ENCODE measurements at places on chromosomes 5 and 9.

- no peak for DNase-seq
These were observed 48.2 kb upstream of the TLR4 start for GRCh38 chr9:117656002-117656401.

GRCh38 chr5:73215891-73216610 is 43.1 kb downstream of the TMEM174 start:
- DNase-seq, result no peak

DNA sequence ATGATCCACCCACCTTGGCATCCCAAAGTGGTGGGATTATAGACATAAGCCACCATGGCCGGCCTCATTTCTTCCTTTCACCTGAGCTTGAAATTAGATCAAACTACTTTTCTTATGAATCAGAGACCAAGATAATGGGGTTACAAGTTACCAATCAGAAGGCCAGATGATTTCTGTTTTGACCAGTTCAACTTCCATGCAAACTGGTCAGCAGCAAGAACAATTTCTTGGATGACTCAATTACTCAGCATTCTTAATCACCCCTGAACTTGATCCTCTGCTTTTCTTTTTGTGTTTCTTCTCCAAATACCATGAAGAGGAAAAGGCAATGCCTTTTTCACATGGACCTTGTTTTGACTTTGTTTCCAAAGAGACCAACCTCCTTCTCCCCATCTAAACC is 10.0 kb upstream of the PLIN2 start:
- DNase-seq, result no peak

GRCh38 chr9:116499986-116500871 is 186.9 kb upstream of the TRIM32 start:
- no peak for DNase-seq

- DNase-seq, result no peak
These were observed 129.0 kb upstream of the ALDH1B1 start for GRCh38 chr9:38263532-38263931.

GRCh38 chr5:132896685-132897084 is 23.2 kb downstream of the LEAP2 start:
- DNase-seq, result no peak

- no peak for DNase-seq
These were observed 145.8 kb upstream of the SLC30A5 start for GRCh38 chr5:68947986-68948385.

DNA sequence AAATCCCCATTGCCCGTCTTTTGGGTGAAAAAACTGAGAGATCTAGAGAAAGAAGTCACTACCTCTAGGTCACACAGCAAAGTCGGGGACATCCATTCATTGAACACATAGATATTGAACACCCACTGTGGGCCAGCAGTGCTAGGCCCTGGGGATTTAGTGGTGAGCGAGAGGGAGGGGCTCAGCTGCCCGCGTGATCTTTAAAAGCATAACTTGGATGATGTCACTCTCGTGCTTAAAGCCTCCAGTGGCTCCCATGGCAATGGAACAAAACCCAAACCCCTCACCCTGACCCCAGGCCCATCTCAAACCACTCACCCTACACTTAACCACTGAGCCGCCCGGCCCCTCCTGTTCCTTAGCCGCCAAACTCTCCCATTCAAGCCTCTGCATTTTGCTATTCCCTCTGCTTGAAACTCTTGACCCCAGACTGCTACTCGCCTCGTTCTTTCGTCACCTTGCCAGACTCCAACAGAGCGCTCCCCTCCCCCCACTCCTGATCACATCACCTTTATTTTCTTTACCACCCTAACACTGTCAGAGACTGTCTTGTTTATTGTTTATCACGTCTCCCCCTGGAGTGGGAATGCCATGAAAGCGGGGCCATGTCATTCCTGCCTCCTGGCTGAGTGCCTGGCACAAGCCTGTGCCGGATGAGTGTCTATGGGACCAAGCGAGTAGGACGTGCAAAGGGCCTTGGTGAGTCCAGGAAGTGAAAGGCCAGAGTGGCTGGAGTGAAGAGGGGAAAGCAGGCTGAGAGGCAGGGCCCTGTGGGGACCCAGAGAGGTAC is 710 bp upstream of the PIP5KL1 start:
- DNase-seq, result no peak

DNA sequence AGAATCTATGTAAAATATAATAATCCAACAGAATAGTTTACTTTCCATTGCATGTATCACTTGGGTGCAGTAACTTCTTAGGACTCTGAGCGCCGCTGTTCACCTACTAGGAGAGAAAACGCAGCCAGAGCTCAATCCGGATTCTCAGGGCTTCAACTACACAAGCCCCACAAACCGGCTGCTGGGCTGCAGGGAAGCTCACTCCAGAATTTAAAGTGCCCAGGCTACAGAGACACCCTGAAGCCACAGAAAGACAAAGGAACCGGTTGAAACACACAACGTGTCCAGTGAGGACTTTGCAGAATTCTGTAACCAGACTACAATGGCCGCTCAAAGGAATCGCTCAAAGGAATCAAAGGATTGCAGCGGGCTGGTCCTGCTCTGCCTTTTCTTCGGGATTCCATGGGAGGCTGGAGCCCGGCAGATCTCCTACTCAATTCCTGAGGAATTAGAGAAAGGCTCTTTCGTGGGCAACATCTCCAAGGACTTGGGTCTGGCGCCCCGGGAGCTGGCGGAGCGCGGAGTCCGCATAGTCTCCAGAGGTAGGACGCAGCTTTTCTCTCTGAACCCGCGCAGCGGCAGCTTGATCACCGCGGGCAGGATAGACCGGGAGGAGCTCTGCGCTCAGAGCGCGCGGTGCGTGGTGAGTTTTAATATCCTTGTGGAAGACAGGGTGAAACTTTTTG is at the start of gene PCDHGA10:
TSS of gene PCDHGA10 (plus strand) at position 134 of the 686 bp plus-strand sequence. CDS start at position 323, 189 bp downstream.
- no peak for DNase-seq

- DNase-seq, result no peak
These were observed 42.8 kb downstream of the NFIB start for GRCh38 chr9:14271093-14271673.

DNA sequence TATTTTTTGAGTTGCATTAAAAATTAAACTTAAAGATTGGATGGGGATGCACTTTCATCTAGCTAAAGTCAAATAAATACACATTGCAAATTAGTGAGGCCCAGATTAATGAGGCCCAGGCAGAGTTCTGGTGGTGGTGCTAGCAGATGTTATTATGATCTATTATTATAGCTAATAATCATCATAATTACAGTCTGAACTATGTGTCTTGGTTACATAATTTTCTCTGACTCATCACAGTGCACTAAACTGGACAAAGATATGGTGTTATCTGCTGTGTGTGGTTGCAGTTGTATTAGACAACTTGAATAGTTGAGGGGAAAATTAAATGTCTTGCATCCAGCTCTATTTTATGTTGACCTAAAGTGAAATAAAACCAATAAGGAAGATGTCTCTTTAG is 568.8 kb downstream of the TLR4 start:
- no peak for DNase-seq

GRCh38 chr9:72424131-72424530 is 59.1 kb upstream of the ZFAND5 start:
- DNase-seq, result no peak

DNA sequence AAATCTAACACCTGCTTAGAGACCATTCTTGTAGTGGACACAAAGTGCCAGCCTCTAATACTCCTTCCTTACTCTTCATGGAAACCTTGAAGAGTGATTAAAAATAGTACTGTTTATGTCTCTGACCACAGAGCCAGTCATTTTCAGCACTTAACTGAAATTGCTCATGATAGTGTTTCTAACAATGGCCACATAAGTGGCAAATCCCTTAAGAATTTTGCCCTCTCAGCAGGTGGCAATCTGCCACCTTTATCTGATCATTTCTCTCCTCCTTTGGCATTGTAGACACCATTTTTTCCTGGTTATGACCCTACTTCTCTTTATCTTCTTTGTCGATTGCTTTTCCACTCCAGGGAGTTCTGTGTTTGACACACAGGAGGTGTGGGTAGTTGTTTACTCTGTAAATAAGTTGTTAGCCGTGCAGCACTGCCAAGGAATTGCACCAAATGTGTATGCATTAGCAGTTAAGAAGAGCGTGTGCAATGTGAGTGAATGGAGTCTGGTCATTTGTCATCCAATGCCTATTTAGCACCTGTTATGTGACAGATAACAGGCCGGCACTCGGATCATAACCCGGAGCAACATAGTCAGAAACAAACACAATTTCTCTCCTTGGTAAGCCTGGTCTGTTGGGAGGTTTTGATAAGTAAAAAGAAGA is 36.8 kb upstream of the STARD4 start:
- DNase-seq, result no peak

- DNase-seq, result peak; percentile 26
These were observed 1.2 kb upstream of the CEMIP2 start for GRCh38 chr9:71769175-71770161.

GRCh38 chr5:181166812-181167733 is 19.7 kb downstream of the OR2V2 start:
- DNase-seq, result no peak

DNA sequence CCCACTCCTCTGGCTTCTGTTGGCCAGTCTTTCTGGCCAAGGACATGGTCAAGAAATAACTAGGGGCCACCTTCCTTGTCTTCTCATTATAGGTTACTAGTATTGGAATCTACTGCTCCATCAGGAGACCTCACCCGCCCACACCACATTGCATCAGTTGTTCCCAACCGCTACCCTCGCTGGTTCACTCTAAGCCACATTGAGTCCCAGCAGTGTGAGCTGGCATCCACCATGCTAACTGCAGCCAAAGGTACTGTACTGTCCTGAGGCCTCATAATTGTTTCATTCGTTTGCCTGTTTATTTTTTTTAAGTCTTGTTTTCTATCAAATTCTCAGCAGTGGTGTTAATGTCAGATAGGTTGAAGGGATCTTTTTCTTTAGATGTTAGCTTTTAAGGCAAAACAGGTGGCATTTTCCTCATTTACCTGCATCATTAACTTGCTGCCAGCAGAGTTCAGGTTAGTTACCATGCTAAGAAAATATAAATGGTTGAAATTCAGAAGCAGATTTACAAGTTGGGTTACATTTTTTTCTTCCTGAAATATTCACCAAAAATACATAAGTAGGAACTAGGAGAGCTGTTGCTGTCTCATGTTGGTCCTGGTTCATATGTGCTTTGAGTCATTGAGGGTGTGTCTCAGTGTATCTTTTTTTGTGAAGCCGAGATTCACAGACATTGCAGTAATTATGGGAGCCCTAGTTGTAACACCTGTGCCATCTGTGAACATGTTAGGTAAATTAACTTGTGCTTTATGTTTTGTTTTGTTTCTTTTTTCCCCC is 206.9 kb downstream of the ZSWIM6 start:
- DNase-seq, result no peak

DNA sequence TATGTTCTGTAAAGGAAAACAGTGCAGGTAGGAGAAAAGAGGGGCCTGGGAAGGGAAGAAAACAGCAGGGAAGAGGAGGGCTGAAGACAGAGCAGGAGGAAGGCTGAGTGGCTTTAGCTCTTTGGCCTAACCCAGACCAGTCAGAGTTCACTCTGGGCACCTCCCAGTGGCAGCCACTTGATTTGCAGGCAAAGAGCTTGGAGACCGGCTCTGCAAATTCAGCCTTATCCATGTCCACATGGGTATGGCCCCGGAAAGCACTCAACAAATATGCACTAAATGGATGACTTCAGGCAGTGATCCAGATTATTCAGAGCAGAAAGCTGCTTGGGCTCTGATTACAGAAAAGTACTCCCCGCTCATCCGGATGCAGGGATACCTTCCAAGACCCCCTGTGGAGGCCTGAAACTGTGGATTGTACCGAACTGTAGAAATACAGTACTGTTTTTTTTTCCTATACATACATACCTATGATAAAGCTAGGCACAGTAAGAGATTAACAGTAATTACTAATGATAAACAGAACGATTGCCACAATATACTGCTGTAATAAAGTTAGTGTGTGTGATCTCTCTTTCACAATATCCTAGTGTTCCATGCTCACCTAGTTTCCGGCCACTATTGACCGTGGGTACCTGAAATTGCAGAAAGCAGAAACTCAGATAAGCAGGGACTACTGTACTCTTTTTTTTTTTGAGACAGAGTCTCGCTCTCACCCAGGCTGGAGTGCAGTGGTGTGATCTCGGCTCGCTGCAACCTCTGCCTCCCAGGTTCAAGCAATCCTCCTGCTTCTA is 4.6 kb upstream of the RNU6ATAC start:
- no peak for DNase-seq

DNA sequence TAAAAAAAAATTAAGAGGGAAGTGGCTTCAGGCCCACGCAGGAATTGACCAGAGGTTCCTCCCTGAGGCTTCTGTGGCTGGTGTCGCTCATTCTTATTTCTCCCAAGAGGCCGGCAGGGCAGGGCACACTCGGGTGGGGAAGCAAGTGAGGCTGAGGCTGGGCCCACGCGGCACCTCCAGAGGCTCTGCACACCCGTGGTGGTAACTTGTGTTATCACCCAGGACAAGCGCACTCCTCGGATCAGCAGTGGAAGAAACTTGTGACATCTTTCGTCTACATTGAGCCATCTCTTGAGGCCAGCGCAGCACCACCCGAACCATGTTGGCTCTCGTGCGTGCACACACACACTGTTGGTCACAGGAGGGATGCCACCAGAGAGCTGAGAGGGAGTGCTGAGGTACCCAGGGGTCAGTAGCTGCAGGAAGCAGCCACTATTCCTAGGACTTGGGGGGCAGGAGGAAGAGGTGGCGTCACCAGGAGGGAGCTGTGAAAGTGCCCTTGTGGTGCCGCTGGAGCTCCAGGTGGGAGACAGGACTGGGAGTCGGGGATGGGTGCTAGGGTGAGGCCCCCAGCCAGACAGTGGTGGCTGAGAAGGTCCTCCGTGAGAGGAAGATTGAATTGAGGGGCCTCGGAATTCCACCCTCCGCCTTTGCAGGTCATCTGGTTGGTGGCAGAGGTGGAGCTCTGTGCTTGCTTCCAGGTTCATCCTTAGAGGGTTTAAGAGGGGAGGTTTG is 6.4 kb downstream of the NDUFS6 start:
- DNase-seq, result no peak

- DNase-seq, result no peak
These were observed 388.0 kb upstream of the PIK3R1 start for GRCh38 chr5:67827541-67827940.

GRCh38 chr5:141811287-141812155 is 66.7 kb downstream of the PCDH1 start:
- DNase-seq, result no peak

- DNase-seq, result no peak
These were observed 258.7 kb downstream of the CDH12 start for GRCh38 chr5:22594491-22594890.

DNA sequence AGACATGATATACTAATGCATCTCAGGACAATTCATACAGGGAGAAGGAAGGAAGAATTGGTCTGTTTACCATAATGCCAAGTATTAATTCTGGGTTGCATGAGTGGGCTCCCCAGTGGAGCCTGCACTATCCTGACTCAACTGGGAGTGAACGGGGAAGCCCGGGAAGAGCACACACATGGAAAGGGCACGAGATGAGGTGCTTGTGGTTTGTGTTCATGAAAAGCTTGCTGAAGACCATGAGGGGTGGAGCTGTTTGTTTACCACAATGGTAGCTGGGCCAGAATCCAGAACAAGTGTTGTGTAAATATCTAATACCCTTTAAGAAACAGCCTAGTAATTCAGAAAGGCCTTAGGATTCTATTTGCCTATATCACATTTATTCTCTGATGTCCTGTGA is 44.6 kb downstream of the POC5 start:
- DNase-seq, result no peak

Measured in stimulated activated CD8-positive, alpha-beta memory T cell treated with anti-CD3 and anti-CD28 coated beads, Interleukin-15, amount 100 ng/mL, for 24 hours (primary cell).